A549 treated with GW870086 at 1 μM for 4 hours (cell line): ENCODE measurements at places on chromosomes 2 and 18. TPM values are rescaled to one million over a fixed set of nuclear protein-coding genes. Genes with fewer than 3 reads are reported as not detected.

MROH2A gene
- 0.09 to 0.21 TPM (median 0.12 TPM) in 3 of 5 replicates, not detected in the others for total RNA-seq

LIPG gene
- total RNA-seq, result 0.19 to 0.34 TPM (median 0.27 TPM) in 5 replicates

ACMSD gene
- not detected in 5 replicates for total RNA-seq

SP140 gene
- total RNA-seq, result 0.13 TPM in 1 of 5 replicates, not detected in the others

EHBP1 gene
- 34.7 to 42.5 TPM (median 38.6 TPM) in 5 replicates for total RNA-seq

MREG gene
- 4.9 to 5.8 TPM (median 5.3 TPM) in 5 replicates for total RNA-seq

TXNL1 gene
- 60.1 to 67.9 TPM (median 66.8 TPM) in 5 replicates for total RNA-seq

TUBB8B gene
- not detected in 5 replicates for total RNA-seq

HRH4 gene
- total RNA-seq, result not detected in 5 replicates

NEMP2 gene
- total RNA-seq, result 5.1 to 9.4 TPM (median 7.9 TPM) in 5 replicates
